ENCODE measurements at places on chromosomes 7 and 10. TPM values are rescaled to one million over a fixed set of nuclear protein-coding genes. Genes with fewer than 3 reads are reported as not detected.

- no peak for DNase-seq
These were observed 142.1 kb downstream of the ADARB2 start for GRCh38 chr10:1595242-1595600.

- DNase-seq: no peak
These were observed 91.5 kb downstream of the RTKN2 start for GRCh38 chr10:62177111-62177510.

- no peak for DNase-seq
These were observed 134.7 kb downstream of the ARL5B start for GRCh38 chr10:18793951-18794350.

DNA sequence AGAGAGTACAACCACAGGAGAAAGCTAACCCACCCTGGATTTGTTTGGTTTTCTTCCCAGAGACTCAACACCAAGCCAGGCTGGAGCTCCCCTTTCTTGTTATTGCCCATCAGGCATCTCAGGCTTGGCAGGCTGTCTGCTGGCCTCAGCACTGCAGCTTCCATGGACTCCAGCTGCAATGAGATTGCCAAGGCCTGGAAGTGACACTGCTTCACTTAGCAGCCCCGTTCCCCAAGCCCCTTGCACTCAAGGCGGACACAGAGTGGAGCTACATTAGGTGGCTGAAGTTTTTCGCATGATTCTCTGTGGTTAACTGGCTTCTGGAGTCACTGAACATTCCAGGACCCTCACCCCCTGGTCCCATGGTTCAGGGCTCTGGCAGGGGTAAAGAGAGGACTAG is 163.1 kb upstream of the GDF10 start:
- DNase-seq: no peak

- DNase-seq: no peak
These were observed 712 bp upstream of the CPVL start for GRCh38 chr7:29146888-29147609.

DNA sequence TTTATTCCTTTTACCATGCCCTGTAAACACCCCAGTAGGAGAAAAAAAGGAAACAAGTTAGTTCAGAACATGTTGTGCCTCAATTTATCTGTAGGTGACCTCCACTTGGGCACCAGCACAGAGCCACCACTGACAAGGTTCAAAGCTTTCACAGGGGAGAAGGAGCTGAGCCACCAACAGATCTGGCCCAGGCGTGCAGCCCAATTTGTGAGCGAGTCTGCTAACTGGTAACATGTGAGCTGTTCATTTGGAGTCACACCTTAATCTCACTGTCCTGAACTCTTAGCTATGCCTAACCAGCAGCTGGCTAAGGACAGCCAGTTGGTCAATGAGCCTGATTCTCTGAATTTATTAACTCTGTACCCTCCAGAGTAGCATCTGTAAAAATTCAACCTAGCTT is 78.4 kb upstream of the CAMK2B start:
- DNase-seq: no peak

DNA sequence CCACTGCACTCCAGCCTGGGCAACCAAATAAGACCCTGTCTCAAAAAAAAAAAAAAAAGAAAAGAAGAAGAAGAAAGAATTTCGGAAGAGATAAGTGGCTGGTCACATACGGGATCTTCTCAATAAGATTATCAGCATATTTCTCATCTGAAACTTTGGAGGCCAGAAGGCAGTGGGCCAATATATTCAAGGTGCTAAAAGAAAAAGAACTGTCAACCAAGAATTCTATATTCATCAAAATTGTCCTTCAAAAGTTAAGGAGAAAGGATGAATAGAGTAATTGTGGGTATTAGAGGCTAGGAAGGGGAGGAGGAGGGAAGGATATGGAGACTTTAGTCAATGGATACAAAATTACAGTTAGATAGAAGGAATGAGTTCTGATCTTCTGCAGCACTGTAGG is 43.9 kb upstream of the NANOS1 start:
- DNase-seq: no peak

- DNase-seq: no peak
These were observed 403.2 kb upstream of the MGMT start for GRCh38 chr10:129063877-129064276.

- DNase-seq: peak; percentile 9
These were observed 29.8 kb downstream of the ADAP1 start for GRCh38 chr7:924541-925231.

GRCh38 chr10:2980791-2981360 is 86.5 kb upstream of the PFKP start:
- DNase-seq: no peak

Gene CYP3A7
- total RNA-seq: not detected

Gene BMPR1A
- total RNA-seq: 27.7 TPM

Gene SUMF2
- 59.3 TPM for total RNA-seq

Gene FFAR4
- not detected for total RNA-seq

Gene SH2D4B
- total RNA-seq: 0.12 TPM

All from glutamatergic neuron (in vitro differentiated cells).